ENCODE measurements at places on chromosomes 13 and 19.

- no peak for DNase-seq
Observed at GRCh38 chr19:6450166-6450565, 9.4 kb downstream of the SLC25A23 start.

GRCh38 chr13:91745967-91746366 is 347.5 kb downstream of the GPC5 start:
- DNase-seq: no peak

- DNase-seq: no peak
Observed at GRCh38 chr13:41098761-41099160, 33.8 kb downstream of the KBTBD6 start.

GRCh38 chr13:76596216-76596615 is 290.0 kb downstream of the KCTD12 start:
- DNase-seq: no peak

- DNase-seq: no peak
Observed at GRCh38 chr13:64900039-64900438, 2330.1 kb downstream of the PCDH9 start.

DNA sequence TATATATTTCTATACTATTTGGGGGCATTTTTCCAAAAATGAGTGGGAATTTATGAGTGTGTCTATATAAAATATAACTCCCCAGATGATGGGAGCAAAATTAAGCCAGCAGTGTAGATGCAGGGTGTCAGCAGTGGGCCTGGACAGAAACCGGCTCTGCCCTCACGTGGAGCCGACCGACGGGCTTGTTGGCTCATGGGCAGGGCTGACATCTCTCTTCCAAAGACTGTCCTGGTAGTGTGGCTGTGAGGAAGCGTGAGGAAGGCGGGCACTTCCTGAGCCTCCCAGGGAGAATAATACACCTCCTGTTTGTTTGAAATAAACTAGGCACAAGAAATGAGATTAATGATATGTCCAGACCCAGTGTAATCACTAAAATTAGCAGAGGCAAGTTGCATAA is 206.5 kb downstream of the TEX29 start:
- no peak for DNase-seq

DNA sequence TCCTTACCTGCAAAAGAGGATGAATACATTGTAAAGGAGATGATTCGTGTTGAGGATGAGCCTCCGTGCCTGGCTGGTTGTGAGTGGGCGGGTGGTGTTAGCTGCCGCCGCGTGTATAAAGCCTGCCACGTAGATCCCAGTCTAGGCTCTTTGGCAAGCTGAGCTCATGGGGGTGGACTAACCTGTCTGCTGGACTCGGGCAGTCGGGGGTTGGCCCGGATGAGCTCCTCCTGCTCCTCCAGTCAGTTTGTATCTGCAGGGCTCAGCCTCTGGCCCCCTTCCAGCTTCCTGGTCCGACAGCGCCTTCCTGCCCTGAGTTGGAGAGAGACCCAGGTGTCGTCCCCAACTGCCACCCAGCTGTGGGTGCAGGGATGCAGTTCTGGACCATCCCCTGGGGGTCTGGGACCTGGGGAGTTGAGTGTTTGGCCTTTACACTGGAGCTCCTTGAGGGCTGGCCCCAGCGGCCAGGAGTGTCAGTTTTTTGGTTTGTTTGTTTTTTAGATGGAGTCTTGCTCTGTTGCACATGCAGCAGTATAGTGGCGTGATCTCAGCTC is 20.9 kb downstream of the TECR start:
- no peak for DNase-seq

All from stomach (tissue), 19 donors.